Activated CD8-positive, alpha-beta T cell treated with anti-CD3 and anti-CD28 coated beads, Interleukin-2, amount 10 ng/mL, durations not matched to agents 7 days and 5 days (primary cell): ENCODE measurements at places on chromosomes 3 and 15. TPM values are rescaled to one million over a fixed set of nuclear protein-coding genes. Genes with fewer than 3 reads are reported as not detected.

LRRC2 gene
- 0.11 TPM for total RNA-seq

DNA sequence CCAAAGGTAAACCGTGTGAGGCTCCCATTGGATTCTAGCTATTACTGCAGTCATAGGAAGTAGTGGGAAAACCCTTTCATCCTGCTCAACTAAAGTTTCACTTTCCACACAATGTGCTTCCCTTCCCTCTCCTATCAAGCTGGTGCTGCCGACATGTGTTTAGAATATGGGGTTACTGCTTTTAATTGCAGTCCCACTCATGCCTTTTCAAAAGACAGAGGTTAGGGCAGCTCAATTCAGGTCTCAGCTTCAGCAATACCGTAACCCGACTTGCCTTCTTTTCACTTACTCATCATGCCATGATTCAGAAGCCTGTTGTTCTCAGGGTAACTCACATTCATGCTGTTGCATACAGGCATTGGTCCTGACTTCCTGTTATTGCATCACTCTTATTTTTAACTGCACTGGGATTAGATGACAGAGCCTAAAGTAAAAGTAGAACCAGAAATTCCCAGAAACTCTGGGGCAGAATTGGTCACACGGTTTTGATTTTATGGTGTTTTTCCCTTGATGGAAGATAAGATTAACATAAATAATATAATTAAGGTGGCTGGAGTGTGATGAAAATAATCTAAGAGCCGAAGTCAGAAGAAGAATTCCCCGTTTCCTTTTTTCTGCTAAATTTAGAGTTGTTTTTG lies 45.7 kb downstream of the C2CD4B start:
- H3K4me1 ChIP-seq, result peaks cover 33% of the 10 kb centered on the region
- H3K27ac ChIP-seq, result no peak overlapping the region
- H3K4me3 ChIP-seq, result no peak overlapping the region
- DNase-seq, result peak; percentile 27

GRCh38 chr3:11437506-11437905 lies 165.3 kb downstream of the ATG7 start:
- H3K27ac ChIP-seq, result no peak overlapping the region
- no peaks in the 10 kb centered on the region for H3K27me3 ChIP-seq
- peaks cover 5% of the 10 kb centered on the region for H3K36me3 ChIP-seq
- DNase-seq, result no peak
- H3K4me3 ChIP-seq, result no peak overlapping the region
- H3K4me1 ChIP-seq, result peaks cover 7% of the 10 kb centered on the region

DNA sequence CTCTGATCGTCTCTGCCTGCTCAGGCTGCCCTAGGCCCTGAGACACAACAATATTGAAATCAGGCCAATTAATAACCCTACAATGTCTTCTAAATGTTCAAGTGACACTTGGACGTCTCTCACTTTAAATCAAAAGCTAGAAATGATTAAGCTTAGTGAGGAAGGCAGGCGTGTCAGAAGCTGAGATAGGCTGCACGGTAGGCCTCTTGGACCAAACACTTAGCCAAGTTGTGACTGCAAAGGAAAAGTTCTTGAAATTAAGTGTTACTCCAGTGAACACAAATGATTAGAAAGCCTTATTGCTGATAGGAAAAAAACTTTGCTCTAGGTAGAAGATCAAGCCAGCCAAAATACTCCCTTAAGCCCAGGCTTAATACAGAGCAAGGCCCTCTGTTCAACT lies 2.2 kb downstream of the HPS3 start:
- no peak overlapping the region for H3K27ac ChIP-seq
- no peak for DNase-seq
- peaks cover 34% of the 10 kb centered on the region for H3K4me1 ChIP-seq
- peak overlapping the region; percentile 89 for H3K4me3 ChIP-seq

- H3K36me3 ChIP-seq, result no peaks in the 10 kb centered on the region
- peak within 1 kb of the TSS; percentile 42 for H3K4me3 ChIP-seq
- H3K27ac ChIP-seq, result no peak within 1 kb of the TSS
- peaks cover 27% of the 10 kb centered on the region for H3K4me1 ChIP-seq
These were observed at the start of gene MYO5C for GRCh38 chr15:52295421-52296001. MYO5C (minus strand) TSS chr15:52295804; CDS start chr15:52295636, 168 bp downstream.

- DNase-seq, result no peak
- H3K4me1 ChIP-seq, result peaks cover 5% of the 10 kb centered on the region
- no peak overlapping the region for H3K4me3 ChIP-seq
- H3K36me3 ChIP-seq, result no peaks in the 10 kb centered on the region
- no peak overlapping the region for H3K27ac ChIP-seq
These were observed 39.7 kb downstream of the SLC28A1 start for GRCh38 chr15:84924077-84924731.
